ENCODE measurements at places on chromosomes 2 and 18.
A peak's percentile ranks its signal among the peaks of the same experiment; 100 is the strongest.

- peak; percentile 82 for DNase-seq
Measured at GRCh38 chr2:230416061-230416721, at the start of gene SP100. TSS of gene SP100 (plus strand) at chr2:230416201. CDS start at chr2:230416297, 96 bp downstream.

GRCh38 chr2:11764920-11765319, 18.5 kb downstream of the LPIN1 start:
- no peak for DNase-seq

DNA sequence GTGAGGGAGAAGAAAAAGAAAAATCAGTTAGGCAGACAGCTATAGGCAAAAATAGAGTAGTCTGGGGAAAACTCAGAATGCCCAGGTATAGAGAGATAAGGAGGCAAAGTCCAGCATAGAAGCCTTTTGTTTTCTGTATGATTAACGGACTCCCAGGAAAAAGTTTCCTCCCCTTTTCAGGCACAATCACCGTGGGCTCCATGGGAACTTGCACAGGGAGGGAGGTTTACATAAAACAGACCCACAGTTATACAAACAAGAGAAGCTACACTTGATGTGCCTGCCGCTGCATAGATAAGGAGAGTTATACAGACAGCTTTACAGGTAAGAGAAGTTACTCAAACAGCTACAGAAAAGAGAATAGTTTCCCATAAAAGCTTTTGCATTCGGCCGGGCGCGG, 39.2 kb upstream of the SULT1C3 start:
- DNase-seq, result no peak

GRCh38 chr2:218317303-218317630, 25.0 kb upstream of the TMBIM1 start:
- DNase-seq, result no peak

DNA sequence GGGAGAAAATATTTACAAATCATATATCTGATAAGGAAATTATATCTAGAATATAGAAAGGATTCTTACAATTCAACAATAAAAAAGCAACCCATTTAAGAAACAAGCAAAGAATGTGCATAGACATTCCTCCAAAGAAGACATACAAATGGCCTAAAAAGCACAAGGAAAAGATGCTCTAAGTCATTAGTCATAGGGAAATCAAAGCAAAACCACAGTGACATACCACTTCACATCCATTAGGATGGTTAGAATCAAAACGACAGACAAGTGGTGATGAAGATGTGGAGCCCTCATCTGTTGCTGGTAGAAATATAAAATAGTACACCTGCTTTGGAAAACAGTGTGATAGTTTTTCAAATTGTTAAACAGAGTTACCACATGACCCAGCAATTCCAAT, 48.2 kb downstream of the MAPRE2 start:
- no peak for DNase-seq

DNA sequence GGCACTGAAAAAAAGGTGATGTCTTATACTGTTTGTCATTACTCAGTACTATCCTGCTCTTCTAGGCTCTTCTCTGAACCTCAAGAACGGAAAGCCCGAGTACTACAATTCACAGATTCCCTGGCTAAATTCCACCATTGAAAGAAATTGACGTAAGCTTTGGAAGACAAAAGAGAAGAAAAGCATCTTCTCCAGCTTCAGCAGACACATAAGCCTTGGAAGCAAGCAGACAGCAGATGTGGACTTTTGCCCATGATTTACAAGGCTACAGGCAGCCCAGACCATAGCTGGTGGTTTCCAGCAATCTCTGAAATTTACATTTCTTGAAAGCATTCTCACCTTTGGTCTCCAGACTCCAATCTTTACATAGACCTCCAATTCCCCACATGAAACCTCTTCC, 289.0 kb downstream of the C1D start:
- DNase-seq, result no peak

DNA sequence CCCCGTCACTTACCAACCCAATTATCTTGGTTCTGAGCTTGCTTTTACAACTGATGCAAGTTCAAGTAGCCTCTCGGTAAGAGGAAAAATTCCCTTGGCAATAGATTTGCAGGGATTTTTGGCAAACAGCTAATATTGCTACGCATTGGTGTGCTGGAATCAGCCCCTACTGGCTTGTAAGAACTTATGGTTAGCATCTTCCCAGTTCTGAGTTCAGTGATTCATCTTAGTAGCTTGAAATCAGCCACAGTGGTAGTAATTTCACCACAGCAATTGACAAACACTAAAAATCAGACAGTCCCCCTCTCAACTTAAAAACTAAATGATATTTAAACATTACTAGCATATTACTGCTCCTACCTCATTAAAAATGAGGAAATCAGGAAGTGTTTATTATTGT, 5.9 kb upstream of the RAX start:
- DNase-seq, result no peak

- no peak for DNase-seq
Measured at GRCh38 chr2:66322506-66323260, 112.2 kb upstream of the MEIS1 start.

DNA sequence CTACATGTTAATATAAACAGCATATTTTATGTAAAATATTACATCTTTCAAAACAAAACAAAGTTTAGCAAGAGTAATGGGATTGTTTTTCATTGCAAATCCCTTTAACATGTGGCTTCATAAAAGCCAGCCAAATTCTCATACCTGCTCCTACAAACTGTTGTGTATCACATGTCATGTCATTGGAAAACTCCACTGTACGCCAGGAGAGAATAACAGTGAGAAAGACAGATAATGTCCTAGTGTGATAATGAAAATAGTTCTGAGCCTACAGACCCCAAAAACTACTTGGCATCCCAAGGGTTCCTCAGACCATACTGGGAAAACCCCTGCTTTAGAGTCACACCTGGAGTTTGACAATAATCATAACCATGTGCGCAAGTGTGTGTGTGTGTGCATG, 182.7 kb upstream of the HNRNPA3 start:
- DNase-seq, result no peak

GRCh38 chr2:173124441-173124840, 48.8 kb downstream of the MAP3K20 start:
- DNase-seq, result no peak

DNA sequence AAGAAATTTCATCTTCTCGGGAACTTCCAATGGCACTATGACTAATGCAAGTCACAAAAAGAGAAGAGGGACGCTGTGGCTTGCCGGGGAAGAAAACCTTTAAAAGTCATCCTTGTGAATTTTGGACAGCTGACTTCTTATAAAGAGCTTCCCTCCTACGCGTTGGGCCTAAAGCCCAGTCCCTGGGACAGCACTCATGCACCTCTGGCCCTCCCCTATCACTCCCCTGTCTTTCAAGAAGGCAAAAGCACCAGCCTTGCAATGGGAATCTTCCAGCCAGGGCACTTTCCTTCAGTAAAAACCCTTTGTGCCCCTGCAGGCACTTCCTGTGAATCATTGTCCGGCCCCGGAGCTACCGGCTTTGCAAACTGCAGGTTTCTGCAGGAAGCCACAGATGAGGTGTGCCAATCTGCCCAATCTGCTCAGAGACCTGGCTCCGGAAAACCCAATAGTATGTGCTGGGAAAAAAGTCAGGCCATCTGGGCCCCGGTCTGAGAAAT, 7.1 kb downstream of the MREG start:
- no peak for DNase-seq

GRCh38 chr2:219448776-219449341, 14.2 kb downstream of the SPEG start:
- no peak for DNase-seq

DNA sequence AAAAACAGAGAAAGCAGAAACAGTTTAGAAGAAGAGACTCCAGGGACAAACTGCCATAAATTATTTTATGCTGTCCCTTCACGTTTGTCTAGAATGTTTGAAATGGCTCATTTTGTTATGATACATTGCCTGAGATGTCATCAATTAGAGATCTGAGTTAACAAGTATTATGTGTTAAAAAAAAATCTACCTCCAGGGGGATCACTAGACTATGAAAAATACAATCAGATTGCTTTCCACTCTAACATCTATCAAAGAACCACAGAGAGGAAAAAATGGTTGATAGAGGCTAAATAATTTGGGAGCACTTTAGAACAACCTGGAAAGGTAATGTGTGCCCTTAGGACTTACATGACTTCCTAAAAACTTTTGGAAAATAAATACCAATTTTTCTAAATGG, 103.8 kb upstream of the CCDC150 start:
- DNase-seq, result no peak

DNA sequence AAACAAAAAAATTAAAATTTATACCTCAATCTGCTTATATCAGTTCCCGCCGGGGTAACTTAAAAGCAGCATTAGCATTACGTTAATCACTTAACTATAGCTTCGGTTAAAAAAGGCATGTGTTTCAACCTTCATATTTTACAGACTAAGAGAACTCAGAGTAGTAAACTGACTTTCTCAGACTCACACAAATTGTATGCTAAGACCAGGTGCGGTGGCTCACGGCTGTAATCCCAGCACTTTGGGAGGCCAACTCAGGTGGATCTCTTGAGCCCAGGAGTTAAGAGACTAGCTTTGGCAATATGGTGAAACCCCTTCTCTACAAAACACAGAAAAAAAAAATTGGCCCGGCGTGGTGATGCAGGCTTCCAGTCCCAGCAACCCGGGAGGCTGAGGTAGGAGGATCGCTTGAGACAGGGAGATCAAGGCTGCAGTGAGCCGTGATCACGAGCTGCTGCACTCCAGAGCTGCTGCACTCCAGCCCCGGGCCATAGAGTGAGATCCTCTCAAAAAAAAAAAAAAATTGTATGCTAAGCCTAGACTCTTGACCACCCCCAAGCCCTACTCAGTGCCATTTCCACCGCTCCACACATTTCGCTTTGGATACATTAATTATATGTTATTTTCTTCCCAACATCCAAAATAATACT, 2.4 kb downstream of the HNRNPLL start:
- no peak for DNase-seq

DNA sequence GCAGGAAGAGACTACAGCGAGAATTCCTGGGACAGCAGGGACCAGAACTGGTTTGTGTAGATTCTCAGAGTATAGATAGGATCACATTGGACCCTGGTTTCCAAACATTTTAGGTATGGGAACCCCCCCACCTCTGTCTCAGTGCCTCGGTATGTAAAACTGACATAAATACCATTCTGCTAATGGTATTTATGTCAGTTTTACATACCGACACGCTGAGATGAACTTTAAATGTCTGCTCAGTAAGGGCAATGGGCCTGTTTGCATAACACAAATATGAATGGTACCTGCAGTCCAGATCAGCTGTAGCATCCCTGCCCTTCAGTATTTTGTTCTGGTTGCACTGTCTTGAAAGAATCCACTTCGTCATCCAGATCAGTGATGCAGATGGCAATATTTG, 73.2 kb downstream of the WDSUB1 start:
- DNase-seq, result no peak

- no peak for DNase-seq
Measured at GRCh38 chr18:74399091-74399887, 57.8 kb downstream of the DIPK1C start.

GRCh38 chr18:7202169-7202568, 28.7 kb upstream of the LRRC30 start:
- DNase-seq, result no peak

DNA sequence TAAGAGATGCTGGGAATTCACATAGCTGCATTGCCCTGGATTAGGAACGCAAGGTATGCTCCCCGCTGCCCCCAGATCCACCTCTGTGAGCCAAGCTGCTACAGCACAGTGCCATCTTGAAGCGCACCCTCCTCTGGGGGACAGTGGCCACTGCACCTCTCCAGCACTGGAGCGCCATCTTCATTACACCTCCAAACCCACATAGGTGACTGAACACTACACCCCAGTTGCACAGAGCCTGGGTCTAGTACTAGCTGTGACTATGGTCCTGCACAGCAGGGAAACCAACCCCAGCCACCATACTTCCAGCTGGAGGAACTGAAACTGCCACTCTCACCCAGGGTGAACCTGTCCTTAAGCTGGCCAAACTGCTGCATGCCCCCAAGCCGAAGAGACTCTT, 84.6 kb downstream of the TMEM237 start:
- DNase-seq, result no peak

DNA sequence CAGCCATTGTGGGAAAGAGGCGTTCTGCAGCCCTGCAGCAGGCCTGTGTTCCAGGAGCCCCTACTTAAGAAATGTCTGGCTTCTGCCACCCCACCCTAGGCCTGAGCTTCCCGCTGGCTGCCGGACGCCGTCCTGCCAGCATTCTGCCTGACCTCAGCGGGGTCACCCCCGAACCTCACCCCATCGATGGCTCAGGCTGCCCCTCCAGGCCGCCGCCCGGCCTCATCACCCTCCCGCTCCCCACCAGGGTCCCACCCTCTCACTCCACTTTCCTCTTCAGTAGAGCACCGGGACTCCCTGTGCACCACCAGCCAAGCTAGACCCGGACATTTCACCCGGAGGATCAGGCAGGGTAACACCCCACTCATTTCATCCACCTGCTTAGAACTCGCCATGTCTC, 73.6 kb upstream of the SALL3 start:
- no peak for DNase-seq

- DNase-seq, result no peak
Measured at GRCh38 chr2:129255610-129256313, 723.7 kb upstream of the RAB6C start.

DNA sequence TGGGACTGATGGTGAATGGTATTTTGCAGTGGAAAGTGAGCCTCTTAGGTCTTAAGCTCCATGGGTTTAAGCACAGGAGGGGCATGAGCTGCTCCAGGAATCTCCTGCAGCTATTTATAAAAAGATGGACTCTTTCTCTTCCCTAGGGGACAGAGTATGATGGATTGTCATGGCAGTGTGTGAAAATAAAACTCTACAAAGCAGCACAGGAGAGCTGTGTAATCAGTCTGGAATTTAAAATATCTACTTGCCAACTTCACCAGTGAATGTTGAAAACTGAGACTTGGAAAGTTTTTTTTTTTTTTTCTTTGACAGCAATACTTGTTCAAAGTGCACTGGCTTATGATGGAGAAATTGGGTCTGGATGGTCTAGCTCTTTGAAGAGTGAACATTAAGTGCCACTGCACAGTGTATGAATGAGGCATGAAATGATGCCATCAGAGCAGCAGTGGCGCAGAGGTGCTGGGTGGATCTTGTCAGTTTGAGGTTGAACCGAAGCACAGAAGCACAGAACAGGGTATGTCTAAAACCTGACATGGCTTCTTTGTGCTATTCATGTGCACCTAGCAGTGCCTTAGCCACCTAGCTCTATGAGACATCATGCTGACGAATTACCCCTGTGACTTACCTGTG, 245.4 kb downstream of the PTPRM start:
- DNase-seq, result no peak

GRCh38 chr18:46293742-46294181, 189.6 kb downstream of the HAUS1 start:
- DNase-seq, result no peak

- no peak for DNase-seq
Measured at GRCh38 chr18:28125051-28125450, 51.9 kb downstream of the CDH2 start.

- DNase-seq, result no peak
Measured at GRCh38 chr2:232874677-232875223, 4.7 kb downstream of the SNORC start.

Data from suprapubic skin (tissue), 4 donors.